ENCODE measurements at places on chromosomes 5 and 9.

GRCh38 chr5:107293541-107294210 is 377.1 kb downstream of the EFNA5 start:
- DNase-seq = peak; percentile 41

DNA sequence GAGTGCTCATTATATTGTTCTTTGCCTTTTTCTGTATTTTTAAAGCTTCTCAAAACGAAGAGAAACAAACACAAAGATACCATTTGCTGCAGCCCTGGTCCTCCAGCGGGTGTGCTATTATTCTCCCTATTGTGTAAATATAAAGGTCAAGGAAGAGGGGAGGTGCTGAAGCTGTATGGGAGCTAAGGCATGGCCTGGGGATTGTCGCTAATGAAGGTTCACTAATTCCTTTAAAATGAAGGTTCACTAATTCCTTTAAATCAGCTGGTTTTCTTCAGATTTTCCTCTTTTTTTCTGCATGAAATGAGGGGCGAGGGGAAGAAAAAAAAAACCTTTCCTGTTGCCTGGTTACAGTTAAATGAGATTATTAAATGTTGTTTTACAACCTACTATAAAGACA is 74.5 kb upstream of the MAP1B start:
- no peak for DNase-seq

GRCh38 chr5:616484-617039 is 4.4 kb downstream of the CEP72 start:
- DNase-seq = no peak

DNA sequence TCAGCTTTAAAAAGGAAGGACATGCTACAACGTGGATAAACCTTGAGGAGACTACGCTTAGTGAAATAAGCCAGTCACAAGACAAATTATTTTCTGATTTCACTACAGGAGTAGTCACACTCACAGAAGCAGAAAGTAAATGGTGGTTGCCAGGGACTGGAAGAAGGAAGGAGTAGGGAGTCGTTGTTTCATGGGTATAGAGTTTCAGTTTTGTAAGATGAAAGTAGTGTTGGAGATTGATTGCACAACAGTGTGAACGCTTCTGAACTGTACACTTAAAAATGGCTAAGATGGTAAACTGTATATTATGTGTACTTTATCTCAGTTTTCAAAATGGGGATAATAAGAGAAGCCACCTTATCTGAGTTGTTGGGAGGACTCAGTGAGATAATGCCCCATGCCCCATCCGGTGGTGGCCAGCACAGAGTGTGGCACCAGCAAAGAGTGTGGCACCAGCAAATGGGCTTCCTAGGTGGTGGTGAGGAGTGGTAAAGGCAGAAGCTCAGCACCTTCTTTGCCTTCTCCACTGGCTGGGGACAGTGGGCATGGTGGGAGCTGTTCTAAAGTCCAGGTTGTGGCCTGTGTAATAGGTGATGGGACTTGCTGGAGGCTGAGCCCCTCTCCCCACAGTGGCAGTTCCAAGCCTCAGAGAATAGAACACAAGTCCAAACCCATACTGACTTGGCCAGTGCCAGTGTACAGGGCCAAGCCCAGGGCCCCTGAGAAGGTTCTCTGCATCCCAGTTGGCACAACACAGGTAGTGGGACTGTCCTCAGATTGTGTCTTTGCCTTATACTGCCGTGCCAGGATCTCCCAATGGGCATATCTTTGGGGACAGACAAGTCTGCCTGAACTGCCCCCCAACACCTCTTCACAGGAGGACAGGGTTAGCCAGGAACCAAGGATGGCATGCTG is 4.4 kb downstream of the SLC22A4 start:
- no peak for DNase-seq

GRCh38 chr9:120978987-120979386 is 52.4 kb upstream of the TRAF1 start:
- DNase-seq = no peak

GRCh38 chr5:132260051-132260450 is 2.6 kb downstream of the PDLIM4 start:
- DNase-seq = no peak

DNA sequence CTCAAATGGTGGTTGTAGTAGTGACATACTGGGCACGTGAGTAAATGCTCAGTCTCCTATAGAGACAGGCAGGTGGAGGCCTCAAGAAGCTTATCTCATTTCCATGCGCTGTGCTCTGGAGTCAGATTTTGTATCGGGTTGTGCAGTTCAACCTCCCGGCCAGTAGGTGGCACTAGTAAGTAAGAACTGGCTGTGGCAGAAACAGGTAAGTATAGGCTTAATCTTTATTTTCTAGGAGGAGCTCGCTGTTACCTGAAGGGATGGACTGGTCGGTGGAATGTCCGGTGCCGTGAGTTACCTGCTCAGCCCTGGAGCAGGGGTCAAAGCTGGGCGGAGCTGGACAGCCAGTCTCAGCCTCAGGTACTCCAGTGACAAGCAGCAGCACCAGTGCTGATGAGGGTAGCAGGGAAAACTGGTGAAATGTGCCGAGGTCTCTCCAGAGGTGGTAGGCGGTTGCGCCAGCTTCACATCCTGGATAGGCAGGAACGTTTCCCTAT is 880.1 kb upstream of the SEMA6A start:
- peak; percentile 84 for DNase-seq

DNA sequence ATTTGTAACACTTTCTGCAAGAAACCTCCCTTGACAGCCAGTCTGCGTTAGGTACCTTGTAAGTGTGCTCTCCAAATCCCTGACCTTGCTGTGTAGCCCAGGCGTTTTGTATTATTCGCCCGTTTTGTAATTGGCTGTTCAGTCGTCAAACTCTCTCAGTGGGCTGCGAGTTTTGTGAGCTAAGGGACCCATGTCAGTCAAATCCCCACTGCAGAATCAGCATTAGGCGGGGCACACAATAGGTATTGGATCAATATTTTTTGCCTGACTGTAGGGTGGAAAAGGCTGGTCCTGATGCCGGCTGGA is 665 bp downstream of the DNAJC18 start:
- no peak for DNase-seq

GRCh38 chr5:127875235-127876021 is 172.2 kb downstream of the CCDC192 start:
- peak; percentile 90 for DNase-seq

DNA sequence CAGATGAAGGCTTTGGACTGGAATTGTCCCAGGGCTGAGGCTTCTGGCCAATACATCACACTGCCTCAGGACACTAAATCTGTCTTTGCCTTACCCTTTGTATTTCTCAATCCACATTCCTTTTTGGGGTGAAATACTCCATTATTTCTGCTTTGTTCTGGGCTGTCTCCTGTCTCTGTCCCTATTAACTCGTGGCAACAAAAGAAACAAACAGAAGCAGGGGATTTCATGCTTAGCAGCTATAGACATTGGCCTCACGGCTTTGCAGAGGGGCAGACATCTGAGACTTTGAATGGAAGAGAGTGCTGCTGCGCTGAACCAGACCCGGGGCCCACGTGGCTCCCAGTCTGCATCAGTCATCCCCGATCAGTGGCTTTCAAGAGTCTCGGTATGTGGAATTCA is 129.7 kb downstream of the ARL15 start:
- DNase-seq = no peak
